Natural killer cell treated with Interleukin-12 subunit alpha and Interleukin-12 subunit beta and Interleukin-15 and Interleukin-18, amount 100 ng/mL, for 72 hours (primary cell): ENCODE measurements at places on chromosomes 3 and 15. TPM values are rescaled to one million over a fixed set of nuclear protein-coding genes. Genes with fewer than 3 reads are reported as not detected.

Gene WDR93
- not detected for total RNA-seq

GRCh38 chr3:128489927-128490649 is 2.9 kb downstream of the GATA2 start:
- peak; percentile 58 for DNase-seq

Gene ONECUT1
- total RNA-seq = not detected

GRCh38 chr15:84616235-84616634 is 15.4 kb downstream of the ZSCAN2 start:
- DNase-seq = no peak

DNA sequence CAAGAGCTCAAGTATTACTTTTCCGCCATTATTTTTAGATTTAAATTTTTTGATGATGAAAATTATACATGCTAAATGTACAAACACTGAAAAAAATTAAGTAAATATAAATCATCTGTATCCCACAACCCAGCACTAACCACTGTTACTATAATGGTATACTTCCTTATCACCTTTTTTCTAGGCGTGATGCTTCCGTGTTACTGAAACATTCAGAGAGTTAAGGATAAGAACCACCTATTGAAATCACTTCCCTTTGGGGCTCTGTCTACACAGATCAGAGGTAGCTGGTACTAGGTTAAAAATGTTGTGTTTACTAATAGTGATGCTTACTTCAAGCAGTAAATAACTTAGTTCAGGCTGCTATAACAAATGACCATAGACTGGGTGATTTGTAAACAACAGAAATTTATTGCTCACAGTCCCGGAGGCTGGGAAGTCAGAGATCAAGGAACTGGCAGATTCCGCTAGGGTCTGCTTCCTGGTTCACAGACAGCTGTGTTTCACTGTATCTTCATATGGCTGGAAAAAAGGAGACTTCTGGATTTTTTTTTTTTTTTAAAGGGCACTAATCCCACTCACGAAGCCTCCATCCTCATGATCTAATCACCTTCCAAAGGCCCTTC is 6.4 kb downstream of the SNX4 start:
- no peak for DNase-seq

DNA sequence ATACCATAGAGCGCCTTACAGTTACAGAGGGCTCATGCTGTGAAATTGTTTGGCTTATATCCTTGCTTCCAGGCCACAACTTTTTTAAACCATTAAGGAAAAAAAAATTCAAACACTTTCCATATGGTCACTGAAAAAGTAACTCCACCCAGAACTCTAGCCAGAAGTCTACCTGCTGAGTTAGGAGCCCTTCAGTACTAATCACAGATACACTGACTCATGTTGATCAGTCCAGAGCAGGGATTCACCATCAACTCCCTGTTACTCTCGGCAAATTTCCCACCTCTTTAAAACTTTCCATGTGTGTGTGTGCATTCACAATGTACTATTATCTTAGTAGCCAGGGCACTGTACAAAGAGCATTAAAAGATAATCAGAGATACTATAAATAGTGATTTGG is 372.8 kb downstream of the MAGI1 start:
- DNase-seq = no peak

Gene SAMD7
- not detected for total RNA-seq

GRCh38 chr3:138971766-138972320 is 24.8 kb downstream of the FOXL2NB start:
- DNase-seq = no peak

Gene CCDC80
- not detected for total RNA-seq

DNA sequence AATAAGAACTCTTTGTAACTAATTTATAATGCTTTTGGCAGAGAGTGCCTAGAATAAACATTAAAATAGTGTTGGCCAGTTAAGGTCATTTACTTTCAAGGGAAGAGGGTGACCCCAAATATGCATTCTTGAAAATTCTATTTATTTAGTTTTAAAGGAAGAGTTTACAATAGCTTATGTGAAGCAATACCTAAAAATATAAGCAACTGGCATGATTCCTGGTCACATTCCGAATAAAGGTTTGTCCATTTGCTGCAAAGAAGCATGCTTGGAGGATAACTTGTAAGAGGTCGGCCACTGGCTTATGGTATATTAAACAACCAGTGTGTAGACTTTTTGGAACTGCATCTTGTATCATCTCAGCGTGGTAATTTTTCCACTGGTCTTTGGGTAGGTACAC is 10.2 kb downstream of the MITF start:
- DNase-seq = no peak

Gene IQCF5
- total RNA-seq = not detected

Gene LEKR1
- total RNA-seq = 1.3 TPM

Gene DCUN1D1
- 49.6 TPM for total RNA-seq

DNA sequence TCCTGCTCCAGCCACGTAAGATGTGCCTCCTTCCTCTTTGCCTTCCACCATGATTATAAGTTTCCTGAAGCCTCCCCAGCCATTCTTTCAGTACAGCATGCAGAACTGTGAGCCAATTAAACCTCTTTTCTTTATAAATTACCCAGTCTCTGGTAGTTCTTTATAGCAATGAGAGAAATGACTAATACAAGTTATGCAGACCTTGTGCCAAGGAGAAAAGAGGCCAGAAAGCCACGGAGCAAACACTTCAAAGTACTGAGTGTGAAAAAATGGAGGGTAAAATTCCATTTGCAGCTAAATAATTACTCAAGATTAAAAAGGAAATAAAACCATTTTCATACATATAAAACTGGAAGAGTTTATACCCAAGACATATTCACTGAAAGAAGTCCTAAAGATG is 213.6 kb upstream of the LINGO1 start:
- DNase-seq = no peak

GRCh38 chr3:76646921-76647562 is 392.9 kb upstream of the ROBO2 start:
- DNase-seq = no peak
